ENCODE measurements at places on chromosomes 5 and 9.

DNA sequence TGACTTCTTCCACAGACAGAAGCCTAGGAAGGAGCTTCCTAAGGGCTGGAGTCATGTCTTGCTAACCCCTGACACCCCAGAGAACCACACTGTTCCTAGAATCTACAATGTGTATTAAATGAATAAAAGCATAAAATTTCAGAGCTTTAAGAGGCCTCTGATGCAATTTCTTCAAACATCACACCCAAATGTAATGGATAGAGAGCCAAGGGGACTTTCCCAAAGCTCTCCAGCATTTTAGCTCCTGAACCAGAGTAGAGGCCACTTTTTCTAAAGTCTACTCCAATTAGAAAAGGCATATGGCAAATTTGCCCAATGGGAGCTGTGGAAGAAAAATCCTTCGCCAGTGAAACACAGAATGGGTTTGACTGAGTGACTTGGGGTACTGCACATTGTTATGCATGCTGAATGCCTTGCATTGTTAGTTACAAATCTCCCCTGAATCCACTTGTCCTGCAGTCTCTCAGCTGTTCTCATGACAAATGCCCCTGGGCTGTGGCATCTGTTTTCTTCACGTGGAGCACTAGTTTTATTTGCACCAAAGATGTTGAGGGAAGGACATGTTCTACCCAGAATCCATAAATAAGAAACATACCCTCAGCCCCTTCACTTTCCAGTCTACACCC lies 334.0 kb downstream of the ASTN2 start:
- no peak for DNase-seq

- DNase-seq: no peak
Measured at GRCh38 chr5:178196986-178197385, 7.3 kb upstream of the HNRNPAB start.

DNA sequence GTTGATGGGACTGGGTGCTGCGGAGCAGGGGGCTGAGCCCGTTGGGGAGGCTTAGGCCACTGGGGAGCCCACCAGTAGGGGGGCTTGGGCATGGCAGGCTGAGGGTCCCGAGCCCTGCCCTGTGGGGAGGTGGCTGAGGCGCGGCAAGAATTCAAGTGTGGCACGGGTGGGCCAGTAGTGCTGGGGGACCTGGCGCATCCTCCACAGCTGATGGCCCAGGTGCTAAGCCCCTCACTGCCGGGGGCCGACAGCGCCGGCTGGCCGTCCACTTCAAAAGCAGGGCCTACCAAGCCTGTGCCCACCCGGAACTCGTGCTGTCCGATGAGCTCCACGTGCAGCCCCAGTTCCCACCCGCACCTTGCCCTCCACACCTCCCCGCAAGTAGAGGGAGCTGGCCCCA lies 917.5 kb downstream of the TAF11L14 start:
- no peak for DNase-seq

DNA sequence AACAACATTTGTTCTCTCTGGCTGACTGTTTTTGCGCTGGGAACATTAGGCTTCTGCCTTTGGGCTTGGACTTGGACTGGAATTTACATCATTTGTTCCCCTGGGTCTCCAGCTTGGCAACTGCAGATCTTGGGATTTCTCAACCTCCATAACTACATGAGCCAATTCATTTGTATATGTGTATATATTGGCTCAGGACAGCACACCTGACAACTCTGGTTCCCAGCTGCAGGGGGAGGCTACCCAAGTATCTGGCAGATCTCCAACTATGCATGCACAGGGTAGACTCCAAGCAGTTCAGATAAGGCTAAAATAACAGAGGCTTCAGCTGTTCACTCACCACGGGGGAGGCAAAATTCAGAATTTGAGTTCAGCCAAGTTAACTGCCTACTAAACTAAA lies 31.6 kb upstream of the F2RL1 start:
- DNase-seq: no peak

DNA sequence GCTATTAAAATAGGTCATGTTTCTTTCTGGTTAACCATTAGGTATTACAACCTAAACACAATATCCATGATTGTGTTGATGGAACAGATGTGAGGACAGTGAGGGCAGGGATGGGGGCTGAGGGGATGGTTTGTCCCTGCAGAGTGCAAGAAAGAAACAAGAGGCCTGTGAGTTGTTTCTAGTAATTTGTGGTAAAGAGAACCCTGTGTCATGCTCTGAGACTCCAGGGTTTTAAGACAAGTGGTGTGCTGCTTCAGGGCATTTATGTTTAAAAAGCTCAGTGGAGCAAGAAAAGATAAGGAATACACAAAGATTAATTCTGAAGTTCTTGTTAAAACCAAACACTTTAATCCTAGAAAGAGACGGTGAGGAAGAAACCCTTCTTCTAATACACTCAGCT lies 656.5 kb downstream of the TLE1 start:
- no peak for DNase-seq

DNA sequence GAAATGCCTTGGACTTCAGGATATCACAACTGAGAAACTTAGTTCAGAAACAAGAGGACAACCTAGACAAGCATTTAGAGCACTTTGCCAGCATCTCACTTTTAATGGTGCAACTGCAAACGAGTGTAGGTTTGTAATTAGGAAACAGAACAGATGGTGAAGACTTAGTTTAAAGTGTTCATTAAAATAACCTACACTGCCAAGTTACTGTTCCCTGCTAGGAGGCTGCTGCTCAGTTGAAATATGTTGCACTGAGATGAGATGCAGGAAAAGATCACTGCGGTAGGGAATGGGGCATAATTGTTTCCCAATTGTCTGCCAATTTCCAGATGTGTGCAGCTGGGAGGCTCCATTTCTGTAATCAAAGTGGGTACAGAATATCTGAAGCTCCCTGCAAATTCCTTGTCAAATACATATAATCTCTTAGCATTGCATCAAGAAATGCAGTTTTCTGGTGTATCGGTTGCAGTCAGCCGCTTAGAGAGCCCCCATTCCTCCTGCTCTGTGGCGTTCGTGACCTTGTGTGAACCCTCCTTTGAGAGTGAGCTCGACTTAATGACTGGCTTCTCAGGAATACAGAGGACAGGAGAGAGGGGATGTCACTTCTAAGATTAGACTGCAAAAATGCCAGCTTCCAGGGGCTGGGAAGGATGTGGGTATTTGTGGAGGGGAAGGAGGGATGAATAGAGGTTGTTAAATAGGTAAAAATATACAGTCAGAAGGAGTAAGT lies 448.9 kb downstream of the MED10 start:
- no peak for DNase-seq

DNA sequence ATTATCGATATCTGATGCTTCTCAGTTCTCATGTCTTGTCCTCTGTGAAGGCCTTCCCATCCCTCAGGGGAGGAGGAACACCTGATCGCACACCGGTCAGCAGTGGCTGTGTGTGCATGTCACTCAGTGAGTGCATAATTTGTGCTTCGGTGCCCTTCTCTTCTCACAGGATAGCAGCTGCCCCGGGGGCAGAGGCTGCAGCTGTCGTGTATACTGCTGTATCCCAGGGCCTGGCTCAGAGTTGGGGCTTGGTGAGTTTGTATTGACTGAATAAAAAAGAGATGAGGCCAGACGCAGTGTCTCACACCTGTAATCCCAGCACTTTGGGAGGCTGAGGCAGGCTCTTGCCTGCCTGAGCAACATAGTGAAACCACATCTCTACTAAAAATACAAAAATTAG lies 49.7 kb upstream of the NCS1 start:
- DNase-seq: no peak

DNA sequence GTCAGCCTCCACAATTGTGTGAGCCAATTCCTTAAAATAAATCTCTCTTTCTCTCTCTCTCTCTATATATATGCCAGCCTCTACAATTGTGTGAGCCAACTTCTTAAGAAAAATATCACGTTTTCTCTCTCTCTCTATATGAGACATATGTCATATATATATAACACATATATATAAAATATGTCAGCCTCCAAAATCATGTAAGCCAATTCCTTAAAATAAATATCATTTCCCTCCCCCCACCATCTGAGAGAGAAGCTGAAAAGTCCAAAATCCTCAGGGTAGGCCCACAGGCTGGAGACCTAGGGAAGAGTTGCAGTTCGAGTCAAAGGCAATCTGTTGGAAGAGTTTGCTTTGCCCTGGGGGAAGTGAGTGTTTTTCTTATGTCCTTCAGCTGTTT lies 158.1 kb upstream of the RPS23 start:
- DNase-seq: no peak

DNA sequence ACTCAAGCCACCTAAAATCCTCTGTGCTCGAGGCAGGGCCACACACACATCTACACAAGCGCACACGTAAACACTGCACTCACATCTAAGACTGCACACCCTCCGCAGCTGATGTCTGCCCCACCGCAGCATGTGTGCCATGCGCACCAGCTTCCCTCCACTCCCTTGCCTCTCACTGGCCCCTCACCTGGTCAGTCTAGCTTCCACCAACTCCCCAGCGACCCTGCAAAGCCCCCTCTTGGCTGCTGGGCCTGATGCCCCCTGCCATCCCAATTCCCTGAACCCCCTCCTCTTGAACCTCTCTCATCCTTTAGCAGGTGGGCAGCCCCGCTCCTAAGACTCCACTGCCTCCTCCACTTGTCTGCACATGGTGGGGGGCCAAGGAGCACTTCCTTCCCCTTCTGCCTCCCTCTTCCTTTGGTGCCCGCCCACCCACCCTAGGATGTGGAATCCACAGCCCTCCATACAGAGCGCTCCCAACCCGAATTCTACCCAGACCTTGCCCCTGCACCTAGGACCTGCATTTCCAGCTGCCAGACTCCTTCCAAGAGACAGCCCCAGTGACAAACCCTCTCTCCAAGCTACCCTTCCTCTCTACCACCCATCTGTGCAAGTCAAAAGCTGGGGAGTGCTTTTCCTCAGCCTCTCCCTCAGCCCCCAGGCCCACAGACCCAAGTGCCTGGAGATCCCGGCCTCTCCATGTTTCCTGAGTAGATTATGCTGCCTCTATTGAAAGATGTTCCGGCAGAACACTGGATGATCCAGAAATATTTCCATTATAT lies 23.9 kb downstream of the ADAMTS2 start:
- no peak for DNase-seq

DNA sequence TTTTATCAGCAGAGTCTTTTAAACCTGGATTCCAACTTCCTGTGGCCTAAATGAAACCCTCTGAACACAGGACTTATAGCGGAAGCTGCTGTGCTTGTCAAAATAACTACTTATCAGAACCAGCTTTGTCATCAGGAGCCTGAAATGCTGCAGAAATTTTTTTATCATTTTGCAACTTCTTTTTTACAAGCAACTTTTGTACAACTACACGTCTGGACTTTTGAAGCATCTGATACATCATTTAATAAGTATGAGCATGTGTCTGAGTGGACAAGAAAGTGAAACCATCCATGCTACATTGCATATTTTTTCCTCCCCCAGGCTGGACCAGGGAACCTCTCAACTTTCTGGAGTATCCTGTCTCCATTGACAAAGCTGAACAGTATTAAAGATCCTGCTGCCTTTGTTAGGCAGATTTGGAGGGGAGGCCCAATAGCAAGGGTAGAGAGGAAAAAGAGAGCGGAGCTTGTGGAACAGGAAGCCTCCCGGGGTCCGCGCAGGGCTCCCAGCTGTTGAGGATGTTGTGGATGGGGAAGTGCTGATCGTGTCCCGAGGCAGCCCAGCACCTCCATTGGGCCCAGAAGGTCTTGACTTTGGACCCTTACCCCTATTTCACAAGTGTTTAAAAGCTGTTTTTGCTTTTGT lies 196.6 kb downstream of the MSX2 start:
- no peak for DNase-seq

DNA sequence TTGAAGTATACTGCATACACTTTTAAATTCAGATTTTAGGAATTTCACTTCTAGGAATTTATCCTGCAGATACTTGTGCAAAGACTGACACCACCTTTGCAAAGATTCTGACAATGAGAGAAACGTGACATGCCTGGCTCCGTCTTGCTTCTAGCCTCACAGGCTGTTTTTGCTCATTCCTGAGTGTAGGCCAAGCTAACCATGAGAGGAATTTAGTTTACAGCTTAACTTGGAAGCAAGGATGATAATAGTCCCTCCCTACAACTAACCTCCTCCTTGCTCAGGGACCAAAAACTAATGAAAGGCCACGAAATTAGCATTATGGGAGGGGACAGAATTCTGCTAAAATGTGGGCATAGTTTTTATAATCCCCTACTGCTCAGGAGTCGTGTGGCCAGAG lies 31.1 kb downstream of the C5orf22 start:
- no peak for DNase-seq

GRCh38 chr5:159040181-159040580 lies 59.5 kb downstream of the EBF1 start:
- no peak for DNase-seq

DNA sequence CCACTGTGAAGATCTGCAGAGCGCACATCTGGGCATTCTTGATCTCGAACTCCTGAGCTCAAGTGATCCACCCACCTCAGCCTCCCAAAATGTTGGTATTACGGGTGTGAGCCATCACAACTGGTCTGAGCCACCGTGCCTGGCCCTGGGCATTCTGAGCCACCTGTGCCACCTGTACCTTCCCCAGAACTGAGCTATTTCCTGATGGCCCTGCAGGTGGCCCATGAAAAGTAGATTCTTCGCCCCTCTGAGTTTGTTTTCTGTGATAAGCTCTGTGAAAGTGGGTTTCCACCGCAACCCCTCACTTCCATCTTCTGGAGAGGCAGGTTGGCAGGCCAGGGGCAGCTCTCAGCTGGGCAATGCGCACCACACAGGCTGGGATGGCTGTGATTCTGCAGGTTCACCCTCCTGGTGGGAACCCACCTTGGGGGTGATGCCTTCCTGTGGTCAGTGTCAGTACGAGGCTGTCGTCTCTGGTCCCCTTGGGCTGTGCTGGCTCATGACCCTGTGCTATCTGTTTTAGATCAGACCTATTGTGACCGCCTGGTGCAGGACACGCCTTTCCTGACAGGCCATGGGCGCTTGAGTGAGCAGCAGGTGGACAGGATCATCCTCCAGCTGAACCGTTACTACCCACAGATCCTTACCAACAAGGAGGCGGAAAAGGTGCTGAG lies 11.3 kb downstream of the CARD19 start:
- DNase-seq: no peak

DNA sequence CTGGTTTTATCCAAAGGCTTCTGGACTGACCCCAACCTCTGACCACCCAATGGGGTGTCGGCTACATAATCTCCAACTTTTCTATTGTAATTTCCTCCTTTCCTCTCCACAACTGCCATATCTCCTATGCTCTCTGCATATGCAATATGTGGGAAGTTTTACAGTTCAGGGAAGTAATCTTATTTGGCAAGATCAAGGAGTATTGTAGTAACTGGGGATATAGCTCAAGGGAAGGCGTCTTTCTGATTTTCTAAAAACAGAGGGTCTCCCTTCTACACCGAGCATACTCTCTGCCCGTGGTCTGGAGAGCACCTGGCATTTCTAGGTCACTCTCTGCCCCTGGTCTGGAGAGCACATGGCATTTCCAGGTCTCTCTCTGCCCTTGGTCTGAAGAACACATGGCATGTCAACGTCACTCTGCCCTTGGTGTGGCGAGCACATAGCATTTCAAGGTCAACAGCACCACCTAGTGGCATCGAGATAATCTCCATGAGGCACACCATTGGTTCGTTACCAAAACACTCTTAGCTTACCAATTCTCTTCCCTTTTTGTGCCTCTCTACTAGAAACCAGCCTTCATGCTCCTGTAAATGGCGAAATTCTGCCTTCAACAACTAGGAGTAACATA lies 616.4 kb upstream of the NUDT12 start:
- peak; percentile 8 for DNase-seq
